ENCODE measurements at places on chromosomes 6 and 20.

GRCh38 chr20:1803061-1803931, 91.9 kb upstream of the SIRPA start:
- DNase-seq = no peak

DNA sequence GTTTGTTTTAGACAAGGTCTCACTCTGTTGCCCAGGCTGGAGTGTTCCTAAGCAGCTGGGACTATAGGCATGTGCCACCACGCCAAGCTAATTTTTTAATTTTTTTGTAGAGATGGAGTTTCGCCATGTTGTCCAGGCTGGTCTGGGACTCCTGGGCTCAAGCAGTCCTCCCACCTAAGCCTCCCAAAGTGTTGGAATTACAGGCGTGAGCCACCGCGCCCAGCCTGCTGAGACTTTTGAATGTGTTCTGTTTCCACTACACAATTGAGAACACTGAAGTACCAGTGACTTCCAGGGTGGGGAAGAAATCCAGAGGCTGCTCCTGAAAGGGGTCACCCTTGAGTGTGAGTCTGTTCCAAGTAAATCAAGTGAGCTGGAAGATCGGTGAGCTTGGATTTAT, 81.3 kb upstream of the ARMC2 start:
- no peak for DNase-seq

- no peak for DNase-seq
Observed at GRCh38 chr6:7588506-7588905, 1.5 kb upstream of the SNRNP48 start.

DNA sequence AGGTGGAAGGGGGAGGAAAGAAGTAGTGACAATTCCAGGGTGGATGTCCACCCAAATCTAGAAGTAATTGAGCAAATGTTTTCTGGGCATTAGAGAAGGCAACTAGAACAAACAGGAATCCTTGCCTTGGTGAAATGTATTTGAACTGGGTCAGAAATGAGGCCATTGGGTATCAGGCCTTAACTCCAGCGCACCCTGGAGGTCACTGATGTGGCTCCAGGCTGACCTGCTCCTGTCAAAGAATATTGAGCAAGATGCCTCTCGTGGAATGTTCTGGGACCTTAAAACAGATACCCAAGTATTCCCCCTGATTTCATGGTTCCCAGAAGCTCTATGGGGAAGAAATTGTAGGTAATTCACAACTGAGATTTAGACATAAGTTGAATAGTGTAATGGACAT, 6.9 kb downstream of the HLA-DPB1 start:
- no peak for DNase-seq

DNA sequence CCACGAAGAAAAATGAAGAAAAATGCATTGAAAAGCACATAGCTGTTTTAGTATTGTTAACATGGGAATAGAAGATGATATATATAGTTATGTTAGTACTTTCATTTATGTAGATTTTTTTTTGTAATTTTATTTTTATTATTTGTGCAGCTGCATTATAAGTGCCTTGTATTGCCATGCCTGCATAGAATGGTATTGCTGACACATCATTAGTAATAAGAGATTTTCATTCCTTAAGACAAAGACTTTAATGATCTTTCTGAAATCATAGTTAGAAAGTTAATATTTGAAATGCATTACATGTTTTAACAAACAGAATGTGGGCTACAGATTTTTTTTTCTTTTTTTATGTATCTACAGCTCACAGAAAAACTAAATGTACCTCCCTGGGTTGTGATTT, 506.5 kb downstream of the NKAIN2 start:
- DNase-seq = no peak

DNA sequence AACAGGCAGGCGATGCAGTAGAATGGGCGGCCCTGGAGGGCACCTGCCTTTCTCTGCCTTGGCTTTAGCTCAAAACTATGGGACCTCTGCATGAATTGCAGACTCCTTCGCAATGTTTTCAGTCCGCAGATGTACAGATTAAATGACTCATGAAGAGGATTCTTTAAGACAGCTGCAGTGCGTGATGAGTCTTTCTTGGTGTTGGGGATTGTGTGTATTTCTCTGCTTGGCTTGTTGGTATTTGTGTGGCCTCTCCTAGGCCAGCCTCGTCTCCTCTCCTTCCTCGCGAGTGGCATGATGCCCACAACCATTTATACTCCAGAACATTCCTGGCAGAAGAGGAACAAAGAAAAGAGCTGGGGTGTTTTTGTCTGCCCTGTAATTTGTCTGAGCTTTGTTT, 110.6 kb downstream of the SYNDIG1 start:
- DNase-seq = no peak

Measured in stimulated activated CD4-positive, alpha-beta T cell treated with anti-CD3 and anti-CD28 coated beads, Interleukin-1b, Interleukin-23, amount 100 ng/mL, for 24 hours (primary cell).